Fibroblast of skin of right biceps (primary cell): ENCODE measurements at places on chromosomes 12 and 14.
A peak's percentile ranks its signal among the peaks of the same experiment; 100 is the strongest.

DNA sequence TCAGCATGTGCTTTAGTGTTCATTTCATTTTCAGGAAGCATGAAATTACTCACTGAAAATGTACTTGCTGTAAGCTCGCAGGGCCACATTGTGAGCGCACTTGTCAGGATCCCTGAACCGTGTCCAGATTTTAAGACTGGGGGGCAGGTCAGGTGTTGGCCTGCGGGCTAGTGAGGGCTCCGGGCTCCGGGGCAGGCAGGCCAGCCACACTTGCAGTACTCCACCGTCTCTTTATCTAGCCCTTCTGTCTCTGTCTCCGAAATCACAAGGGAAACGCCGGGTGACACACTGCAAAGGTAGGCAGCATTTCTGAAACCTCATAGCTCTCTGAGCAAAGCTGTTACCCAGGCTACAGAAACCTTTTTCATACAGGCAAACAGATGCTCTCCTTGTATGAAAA is 98.7 kb downstream of the EML1 start:
- DNase-seq, result no peak

GRCh38 chr12:44389896-44390295 is 486.2 kb downstream of the NELL2 start:
- DNase-seq, result no peak

DNA sequence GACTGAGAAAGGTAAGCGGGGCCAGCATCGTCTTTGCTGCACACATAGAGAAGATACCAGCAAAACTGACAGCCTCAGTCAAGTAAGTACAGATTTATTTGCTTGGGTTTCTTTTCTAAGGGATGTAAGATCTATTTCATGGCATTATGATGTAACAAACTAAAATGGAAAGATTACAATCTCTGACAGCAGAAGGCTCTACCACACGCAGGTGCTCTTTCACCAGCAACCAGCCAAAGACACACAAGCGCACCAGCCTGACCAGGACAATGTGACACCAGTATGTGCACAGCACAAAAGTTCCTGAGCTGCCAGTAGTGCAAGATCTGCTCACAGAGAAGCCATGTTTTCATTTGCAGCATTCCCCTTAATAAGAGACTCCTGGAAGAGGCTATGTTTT is 311.1 kb downstream of the MED13L start:
- DNase-seq, result no peak

DNA sequence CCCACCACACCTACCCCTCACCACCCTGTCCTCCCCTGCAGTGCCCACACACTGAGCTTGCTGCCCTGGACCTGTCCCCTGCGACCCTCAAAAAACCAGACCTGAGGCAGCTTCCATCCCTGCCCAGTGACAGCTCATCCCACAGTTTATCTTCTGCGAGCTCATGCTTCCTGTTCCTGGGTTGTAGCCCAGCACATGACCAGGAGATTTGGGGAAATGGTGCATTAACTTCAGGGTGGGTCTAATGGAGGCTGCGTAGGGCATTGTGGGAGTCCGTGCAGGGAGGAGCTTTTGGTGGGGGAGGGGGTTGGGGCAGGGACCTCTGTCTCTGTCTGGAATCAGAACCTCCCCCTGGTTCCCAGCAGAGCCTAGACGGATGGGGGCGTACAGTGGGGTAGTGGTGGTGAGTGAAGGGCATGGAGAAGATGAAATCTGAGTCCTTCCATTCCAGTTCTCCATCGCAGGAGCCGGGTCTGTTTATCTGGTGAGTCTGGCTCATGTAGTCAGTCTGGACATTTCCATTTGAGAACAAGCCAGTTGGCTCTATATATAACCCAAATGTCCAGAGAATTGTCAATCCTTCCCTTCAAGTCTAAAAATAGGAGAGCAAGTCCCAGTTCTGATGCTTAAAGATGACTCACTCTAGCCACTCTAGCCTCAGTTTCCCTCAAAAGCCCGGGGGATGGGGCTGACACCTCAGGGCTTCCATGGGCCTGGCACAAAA is 270.9 kb downstream of the CACNA1C start:
- peak; percentile 45 for DNase-seq
